Stimulated activated CD4-positive, alpha-beta T cell treated with anti-CD3 and anti-CD28 coated beads, Interleukin-15, amount 100 ng/mL, for 1 hour (primary cell): ENCODE measurements at places on chromosomes 1 and 21.
A peak's percentile ranks its signal among the peaks of the same experiment; 100 is the strongest.

DNA sequence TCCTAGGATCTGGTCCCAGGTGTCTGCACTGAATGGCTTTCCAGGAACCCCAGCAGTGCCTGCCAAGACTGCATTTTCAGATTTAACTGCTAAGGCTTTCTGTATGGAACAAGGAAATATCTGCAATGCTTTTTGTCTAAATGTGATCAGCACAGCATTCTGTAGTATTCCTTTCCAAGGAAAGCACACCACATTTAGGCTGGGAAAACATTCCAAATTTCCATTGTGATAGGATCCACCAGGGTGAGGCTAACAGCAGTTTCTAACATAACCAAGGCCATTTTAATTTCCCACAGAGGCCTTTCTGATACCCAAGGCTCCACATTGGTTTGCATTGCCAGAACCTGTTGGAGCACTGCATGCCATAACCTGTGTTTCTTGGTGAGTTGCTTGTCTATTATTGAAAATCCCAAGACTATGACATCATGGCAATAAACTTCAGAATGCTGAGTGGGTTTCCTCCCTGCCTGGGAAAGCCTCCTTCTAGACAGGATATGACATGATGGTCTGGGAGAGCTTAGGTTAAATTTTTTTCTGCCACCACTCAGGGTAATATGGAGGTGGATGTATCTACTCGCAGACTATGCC, 23.3 kb upstream of the PTGFRN start:
- no peak for DNase-seq

DNA sequence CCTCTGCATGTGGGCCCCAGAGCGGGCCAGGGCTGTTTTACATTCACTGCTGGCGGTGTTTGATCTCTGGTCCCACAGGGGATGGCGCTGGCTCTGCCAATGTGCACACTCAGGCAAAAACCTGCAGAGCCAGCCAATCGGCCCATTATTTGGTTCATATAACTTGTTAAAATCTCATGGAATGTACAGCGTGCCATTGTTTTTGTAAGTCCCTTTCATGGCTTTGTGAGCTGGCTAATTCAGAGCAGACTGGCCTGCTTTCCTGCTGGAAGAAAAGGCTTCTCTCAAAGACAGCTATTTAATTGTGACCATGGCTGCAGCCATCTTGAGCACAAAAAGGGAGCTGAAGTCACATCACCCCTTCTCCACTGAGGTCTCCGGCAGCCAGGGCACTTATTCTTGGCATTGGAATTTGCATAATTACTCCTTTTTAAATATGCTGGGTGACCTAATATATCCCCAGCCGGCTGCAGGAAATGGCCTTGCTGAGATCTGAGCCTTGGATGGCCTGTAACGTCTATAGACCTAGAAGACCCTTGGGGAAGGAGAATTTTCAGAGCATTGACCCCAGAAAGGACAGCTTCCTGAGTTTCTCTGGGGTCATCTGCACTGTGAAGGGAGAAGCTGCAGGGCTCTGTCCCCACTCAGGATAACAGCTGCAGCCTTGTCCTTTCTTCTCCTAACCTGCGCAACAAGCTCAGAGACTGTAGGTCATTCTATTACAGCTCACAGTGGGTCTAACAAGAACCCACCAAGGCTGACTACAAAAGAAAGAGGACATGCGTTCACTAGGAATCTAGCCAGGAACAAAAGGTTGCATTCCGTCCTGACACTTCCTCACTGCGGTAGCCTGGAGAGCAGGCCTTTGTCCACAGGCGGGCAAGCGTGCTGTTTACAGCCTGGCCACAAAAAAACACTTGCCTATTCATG, 45.8 kb downstream of the BCAR3 start:
- no peak for DNase-seq

GRCh38 chr21:41121785-41122415, 46.1 kb upstream of the BACE2 start:
- no peak for DNase-seq

DNA sequence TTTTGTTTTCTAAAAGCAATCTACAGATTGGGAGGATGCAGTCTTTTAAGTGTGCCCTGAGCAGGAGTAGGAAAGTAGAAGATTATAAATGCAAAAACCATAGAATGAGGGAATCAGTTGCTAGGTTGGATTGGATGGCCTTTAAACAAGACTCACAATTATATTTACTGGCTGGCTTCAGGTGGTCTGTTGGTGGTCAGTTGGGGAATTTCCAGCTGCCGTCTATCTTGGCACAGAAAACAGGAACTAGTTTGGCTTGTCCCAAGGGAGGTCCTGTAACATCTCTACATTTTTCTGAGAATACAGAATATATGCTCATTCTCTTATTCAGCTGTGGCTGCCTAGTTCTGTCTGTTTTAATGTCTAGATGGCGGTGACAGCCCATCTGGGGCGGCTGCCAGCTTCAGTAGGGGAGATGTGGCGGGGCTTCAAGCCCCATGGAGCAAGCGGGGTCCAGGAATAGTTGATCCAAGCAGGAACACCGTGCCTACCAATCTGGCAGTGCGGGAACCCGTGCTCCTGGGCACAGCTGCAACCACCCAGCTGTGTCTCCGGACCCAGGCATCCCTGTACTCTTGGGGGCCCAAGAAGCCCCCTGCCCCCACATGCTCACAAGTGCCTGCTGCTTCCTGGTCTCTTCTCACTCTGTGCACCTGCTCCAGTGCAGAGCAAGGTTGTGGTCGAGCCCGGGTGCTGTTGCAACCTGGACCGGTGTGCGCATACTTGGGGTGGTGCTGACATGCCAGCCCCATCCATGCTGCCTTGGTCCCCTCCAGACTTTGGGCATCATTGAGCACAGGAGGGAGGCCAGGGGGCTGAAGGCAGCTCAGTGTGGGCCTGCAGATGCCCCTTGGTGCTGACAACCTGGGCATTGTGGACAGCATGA, 1182.6 kb downstream of the AMY1C start:
- no peak for DNase-seq

DNA sequence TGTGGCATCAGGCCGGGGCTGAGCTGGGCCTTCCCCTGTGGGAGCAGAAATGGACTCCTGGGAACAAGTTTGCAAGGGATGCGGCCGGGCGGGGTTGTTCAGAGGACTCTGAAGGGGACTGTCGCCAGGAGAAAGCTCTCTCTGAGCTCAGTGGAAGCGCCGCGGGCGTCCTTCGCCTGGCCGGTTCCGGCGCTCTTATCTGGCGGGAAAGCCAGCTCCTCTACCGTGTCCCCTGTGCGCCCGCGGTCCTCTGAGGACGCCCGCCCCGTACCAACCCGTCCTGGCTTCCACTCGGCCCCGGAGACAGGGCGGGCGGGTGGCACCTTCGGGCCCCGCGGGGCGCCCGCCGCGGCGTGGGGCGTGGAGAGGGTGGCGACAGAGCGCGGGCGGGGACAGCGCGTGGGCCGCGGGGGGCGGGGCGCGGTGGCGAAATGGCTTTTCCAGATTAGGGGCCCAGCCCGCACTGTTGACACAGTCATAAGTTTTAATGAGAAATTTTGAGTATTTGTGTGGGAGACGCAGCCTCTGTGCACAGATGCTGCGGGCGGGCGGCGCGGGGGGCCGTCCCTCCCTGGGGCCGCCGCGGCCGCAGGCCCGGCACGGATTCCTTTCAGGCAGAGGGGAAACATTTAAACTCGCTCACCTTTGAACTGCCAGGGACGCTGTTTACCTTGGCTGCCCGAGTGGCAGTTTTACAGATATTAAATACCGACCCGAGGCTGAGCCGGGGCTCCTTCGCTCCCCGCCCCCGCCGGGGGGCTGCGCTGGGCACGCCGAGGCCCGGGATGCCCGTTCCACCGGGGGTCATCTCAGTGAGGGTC, 70.2 kb downstream of the FOXD2 start:
- peak; percentile 29 for DNase-seq

DNA sequence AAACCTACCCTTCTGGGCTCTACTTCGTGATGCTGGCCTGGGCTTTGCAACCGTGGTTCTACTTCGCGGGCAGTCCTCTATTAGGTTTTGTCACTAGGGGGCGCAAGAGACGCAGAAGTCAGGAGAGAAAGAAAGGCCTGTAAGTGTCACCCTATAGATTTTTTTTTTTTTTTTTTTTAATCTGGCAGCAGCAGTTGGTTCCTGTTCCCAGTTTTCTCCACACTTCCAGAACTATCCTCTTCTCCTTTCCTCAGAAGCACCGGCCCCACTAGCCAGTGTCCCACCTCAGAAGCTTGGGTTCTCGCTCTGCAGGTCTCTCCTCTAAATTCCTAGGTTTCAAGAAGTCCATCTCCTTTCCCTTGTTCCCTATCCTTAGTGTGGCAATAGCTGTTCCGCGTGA, 9.1 kb upstream of the LCE2D start:
- peak; percentile 2 for DNase-seq

DNA sequence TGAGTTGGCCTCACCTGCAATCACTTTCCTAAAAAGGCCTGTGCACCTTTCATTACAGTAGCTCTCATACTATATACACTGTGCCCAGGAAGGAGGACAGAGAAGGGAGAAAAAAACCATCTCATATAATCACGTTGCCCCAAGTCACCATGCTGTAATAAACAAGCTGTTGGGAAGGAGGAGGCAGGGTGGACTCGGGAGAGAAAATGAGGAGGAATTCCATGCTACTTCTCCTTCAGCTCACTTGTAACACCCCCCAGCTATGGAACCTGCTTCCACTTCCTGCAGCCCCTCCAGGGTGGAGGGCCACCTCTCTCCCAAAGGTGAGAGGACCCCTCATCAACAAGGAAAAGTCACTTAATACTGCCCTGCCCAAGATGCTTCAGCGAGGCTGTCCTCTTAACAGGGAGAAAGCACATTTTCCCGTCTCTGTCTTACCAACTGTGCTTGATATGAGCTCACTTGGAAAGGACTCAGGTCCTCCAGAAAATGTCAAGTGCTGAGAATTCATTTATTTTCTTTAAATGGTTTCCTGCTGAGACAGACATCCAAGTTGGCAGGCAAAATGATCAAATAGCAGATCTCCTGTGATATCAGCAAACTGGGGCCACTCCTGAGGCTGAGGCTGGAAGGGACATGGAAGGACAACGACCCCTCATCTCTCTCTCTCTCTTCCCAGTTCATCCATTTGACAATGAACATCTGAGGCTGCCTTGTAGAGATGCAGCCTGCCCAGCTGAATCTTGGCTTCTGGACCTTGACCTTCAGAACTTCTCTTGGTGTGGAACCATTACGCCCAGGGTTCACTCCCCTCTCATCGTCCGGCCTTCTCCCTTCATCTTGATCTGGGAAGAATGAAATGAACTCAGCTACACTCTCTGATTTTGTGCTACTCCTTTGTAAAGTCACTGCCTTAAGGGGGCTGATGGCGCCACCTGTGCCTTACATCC, 54.0 kb downstream of the CAPN9 start:
- DNase-seq = no peak

DNA sequence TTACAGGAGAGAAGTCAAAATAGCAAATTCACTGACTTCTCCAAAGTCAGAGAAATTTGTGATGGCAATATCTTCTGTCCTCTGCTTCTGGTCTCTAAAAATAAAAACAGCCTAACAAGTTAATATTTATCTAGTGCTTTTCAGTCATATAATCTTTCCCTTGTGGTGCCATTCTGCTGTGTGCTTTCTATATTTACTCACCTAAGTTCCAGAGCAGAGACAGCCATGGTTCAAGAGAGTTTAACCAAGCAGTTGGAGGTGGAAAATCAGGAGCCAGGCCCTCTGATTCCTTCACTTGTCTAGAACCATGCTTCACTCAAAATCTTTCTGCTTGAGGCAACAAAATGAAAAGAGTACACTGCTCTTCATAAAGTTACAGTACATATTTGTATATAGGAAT, 39.3 kb downstream of the BRINP2 start:
- DNase-seq = no peak

DNA sequence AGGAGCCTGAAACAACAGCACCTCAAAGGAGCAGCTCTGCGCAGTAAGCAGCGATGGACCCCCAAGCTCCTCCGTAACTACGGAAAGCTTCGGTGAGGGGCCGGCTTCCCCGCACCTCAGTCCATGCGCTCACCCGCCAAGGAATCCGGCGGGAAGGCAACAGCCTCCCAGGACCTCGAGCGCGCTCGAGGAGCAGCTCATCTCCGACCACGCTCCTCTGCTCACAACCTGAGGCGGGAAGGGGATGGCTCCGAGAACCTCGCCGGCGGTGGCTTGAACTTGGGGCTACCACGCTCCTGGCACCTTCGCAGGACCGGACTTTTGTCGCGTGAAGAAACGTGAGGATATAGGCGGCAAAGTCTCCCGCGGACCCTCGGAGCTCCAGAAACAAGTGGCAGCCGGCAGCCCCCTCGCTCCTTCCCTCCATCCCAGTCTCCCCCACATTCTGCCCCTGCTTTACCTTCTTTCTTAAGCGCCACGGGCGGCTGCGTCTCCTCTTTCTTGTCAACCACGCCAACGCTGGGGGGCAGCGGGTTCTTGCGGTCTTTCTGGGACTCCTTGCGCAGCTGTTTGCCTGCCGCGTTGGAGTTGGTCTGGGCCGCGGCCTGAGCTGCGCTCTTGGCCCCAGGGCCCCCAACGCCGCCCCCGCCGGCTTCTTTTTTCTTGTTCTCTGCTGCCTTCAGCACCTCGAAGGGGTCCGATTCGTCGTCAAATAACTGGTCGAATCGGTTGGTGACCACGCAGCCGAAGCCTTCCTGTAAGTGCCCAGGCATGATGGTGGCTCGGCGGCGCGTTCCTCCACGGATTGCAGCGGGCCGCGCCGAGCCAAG, 459 bp downstream of the SERBP1 start:
- peak; percentile 30 for DNase-seq

DNA sequence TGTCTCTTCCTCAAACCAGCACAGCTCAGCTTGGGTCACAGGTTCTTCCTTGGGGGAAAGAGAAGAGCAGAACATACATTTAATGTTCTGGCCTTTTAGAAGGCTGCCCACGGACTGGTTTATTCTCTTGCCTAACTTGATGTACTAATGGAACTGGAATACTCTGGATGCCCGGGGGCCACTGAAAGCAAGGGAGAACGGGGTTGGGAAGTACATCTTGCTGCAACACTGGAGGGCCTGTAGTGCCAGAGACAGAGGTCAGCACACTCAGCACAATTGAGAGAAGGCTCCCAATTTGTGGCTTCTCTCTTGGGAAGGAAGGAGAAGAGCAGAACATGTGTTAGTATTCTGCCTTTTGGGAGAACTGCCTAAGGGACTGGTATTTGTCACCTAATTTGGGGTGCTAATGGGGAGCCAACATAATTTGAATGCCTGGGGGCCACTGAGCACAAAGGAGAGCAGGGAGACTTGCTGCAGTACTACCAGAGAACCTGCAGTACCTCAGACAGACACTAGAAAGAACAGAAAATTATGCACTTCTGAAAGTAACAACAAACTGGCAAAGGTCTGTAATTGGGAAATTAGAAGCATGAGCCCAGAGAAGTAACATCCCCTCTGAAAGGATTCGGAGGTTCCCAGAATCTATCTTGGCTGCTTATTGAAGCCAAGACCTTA, 14.1 kb downstream of the ZNF691 start:
- no peak for DNase-seq

- DNase-seq = no peak
These were observed at the start of gene ZBTB18 for GRCh38 chr1:244050835-244051444. Gene ZBTB18, plus strand, starts transcription at chr1:244051283. Its CDS starts 149 bp downstream, at chr1:244051432.

- DNase-seq = no peak
These were observed 77.0 kb upstream of the BACE2 start for GRCh38 chr21:41090981-41091380.

GRCh38 chr1:11550664-11551283, 71.8 kb downstream of the DISP3 start:
- no peak for DNase-seq

- no peak for DNase-seq
These were observed 12.2 kb downstream of the CACHD1 start for GRCh38 chr1:64482128-64482527.

GRCh38 chr1:226875641-226876295, 5.4 kb downstream of the PSEN2 start:
- no peak for DNase-seq
